ENCODE measurements at places on chromosomes 12 and 14.

DNA sequence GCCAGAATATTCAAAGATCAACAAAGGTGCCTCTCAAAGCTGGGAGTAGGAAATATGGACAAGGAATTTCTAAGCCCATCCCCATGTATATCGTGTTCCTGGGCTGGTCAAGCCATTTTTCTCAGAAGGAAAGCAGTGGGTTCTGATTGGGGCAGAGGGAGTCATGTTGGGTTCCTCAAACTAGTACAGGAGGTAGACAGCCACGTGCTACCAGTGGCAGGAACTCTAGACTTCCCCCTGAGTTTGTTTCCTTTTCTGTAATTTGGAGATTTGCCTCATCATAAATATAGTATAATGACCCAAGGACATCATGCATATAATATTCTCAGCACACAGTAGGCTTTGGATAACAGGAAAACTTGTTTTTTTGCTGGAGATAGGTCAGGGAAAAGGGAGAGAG is 16.4 kb upstream of the PLEKHH1 start:
- no peak for DNase-seq

GRCh38 chr12:10697862-10698261 is 24.0 kb upstream of the STYK1 start:
- DNase-seq = no peak

DNA sequence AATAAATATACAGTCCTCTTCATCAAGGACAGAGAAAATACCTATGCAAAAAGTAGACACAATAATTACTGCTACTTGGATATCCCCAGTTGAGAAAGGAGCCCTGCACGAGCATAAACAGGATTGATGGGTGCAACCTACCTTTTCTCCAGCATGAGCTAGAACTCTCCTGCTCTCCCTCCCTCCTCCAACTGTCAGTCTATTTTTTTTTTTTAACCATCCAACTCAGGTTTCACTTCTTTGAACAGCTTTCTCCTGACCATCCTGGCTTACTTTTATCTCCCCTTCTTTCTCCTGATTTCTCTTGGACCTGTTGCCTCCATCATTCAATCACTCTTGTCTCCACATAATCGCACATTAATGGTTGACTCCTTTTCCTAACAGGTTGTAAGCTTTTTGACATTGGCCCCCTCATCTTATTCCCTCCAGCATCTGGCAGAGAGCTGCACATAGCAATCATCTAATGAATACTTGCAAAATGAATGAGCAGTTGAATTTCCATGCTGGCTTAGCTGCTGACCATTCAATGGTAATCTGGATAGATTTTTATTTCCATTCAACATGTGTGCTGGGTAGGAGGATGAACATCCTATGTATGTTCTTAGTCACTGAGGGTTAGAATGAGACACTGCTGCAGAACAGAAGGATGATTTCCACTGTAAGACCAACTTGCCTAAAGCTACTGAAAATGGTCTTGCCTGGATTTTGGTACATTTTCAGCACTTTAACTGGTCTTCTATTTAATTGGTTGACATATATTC is 24.4 kb downstream of the MYBPC1 start:
- DNase-seq = no peak

DNA sequence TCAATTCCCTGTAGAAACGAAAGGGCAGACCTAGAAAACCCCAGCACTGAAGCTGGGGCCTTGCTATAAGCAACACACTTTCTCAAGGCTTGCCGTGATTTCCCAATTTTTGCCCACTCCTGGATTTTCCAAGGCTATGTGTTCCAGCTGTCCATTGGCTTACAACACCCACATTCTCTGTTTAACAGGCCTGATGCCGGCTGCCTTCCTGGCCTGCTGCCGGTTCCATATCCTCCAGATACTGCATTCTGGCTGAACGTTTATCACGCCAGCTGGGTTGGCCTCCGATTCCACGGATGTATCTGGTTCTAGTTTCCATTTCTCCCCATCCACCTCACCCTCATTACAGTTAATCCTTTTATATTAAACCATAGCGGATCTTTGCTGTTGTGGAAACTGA is 2.0 kb upstream of the PCNX1 start:
- no peak for DNase-seq

DNA sequence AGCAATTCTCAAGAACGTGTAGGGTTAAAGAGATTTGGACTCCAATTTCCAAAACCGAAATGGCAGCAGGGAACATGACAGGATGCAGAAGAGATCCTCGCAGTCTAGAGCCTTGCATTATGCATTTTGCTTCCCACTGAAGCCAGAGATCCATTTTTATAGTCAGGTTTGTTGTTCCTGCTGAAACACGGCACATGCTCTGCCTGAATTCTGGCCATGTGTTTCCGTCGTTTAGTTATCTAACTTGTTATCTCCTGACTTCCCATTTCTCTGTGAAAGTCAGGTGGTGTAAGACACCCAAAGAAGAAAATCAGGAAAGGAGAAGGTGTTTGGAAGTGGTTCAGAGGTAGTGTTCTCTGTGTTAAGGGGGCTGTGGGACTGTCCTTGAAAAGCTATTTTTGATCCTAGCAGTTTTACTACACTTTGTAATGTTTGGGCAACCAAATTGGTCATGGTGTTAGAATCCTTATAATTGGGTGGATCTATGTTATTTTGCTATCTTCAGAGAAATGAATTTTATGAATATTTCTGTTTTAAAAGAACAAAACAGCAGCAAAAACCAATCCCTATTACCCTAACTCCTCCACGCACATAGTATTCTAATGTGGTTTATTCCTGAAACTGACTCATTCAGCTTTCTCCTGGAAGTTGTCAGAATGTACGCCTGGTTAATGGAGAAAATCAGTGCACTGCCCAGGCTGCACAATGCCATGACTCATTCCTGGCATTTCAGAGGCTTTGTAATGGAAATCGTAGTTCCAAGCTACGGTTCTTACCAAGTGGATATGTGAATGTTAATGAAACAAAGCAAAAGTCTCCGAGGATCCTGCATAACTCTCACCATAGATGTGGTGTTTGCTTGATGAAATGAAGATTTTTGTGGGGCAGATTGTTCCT is 110.1 kb downstream of the SAMD4A start:
- no peak for DNase-seq

DNA sequence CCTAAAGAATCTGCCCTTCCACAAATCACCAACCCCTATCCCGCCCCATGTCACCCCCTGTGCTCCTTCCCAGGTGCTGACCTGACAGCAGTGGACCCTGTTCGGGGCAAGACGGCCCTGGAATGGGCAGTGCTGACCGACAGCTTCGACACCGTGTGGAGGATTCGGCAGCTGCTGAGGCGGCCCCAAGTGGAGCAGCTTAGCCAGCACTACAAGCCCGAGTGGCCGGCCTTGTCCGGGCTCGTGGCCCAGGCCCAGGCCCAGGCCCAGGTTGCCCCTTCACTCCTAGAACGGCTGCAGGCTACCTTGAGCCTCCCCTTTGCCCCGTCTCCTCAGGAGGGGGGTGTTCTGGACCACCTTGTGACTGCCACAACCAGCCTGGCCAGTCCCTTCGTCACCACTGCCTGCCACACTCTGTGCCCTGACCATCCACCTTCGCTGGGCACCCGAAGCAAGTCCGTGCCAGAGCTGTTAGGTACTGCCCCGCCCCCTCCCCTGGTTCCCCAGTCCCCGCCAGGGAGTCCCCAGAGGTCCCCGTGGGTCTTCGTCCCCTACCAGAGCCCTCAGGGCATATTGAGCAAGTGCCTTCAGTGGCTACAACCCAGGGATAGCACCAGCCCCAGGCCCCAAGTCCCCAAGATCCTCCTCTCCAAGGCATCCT is 2.7 kb downstream of the ANKRD33 start:
- no peak for DNase-seq

- no peak for DNase-seq
These were observed 68.6 kb downstream of the RESF1 start for GRCh38 chr12:32027684-32028365.
